ENCODE measurements at places on chromosomes 2 and 18. TPM values are rescaled to one million over a fixed set of nuclear protein-coding genes. Genes with fewer than 3 reads are reported as not detected.

The TMEM198 gene
- 1.9 TPM for total RNA-seq

DNA sequence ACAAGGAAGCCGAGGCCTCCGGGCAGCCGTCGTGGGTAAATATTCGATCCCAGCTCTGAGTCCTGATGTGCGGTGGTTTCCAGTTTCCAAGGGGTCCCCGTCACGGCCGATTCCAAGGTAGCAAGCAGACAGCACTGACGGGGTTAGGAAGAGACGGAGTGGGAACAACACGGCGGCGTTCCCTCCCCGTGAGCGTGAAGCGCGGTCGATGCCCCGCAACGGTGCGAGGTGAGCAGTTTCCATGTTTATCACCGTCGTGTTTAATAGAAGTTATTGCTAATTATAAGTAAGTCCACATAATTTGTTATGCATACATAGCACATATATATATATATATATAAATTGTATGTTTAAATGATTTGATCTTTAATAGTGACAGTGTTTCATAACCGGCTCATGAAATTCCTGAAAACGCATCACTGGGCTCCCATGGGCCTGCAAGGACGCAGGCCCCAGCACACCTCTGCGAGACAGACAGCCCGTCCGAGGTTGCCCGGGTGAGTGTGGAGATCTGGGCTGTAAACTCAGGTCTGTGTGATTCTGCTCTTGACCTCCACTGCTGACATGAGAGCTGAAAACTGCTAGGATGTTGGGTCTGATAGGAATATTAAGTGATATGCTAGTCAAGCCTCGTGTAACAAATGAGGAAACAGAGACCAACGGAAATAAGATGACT, 243.5 kb upstream of the SALL3 start:
- DNase-seq: no peak

GRCh38 chr2:80288576-80288975, 16.0 kb downstream of the LRRTM1 start:
- no peak for DNase-seq

- no peak for DNase-seq
These were observed 330.9 kb downstream of the RIT2 start for GRCh38 chr18:42784632-42785031.

DNA sequence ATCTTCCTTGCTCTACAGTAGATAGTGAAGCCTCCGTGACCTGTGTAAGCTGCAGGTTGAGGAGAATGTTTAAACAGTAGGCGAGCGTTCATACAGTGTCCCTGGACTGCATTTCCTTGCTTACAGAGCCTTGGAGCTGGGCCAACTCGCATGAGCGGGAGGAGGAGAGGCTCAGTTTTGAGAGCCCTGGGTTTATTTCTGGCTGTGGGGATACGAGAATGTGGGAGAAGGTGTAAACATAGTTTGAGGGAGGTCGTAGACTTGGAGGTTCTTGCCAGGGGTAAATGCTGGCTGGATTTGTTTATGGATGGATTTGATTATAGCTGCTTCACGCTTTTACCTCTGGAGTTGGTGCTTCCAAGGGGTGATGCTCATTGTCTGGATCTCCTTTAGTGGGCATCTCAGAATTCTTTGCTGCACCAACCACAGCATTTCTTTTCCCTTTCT, 20.8 kb downstream of the CRIM1 start:
- peak; percentile 39 for DNase-seq

The PMAIP1 gene
- 64.3 TPM for total RNA-seq

DNA sequence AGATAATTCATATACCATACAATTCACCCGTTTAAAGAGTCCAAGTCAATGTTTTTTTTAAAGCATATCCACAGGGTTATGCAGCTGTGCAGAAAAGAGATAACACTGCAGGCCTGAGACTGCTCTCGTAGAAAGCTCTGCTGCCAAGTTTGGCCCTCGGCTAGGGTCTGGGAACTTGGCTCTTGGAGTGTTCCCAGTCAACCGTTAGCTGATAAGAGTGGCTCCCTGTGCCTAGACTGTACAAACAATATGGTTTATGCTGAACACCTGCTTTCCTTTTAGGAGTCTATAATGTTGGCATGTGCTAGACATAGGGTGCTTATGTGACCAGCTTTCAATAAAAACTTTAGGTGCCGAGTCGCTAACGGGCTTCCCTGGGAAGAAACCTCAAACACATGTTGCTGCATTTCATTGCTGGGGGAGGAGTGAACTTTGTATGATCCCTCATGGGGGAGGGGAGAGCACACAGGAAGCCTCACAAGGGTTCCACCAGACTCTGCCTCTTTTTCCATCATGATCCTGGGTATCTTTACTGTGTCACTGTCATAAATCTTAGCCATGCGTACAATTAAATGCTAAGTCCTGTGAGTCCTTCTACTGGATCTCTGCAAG, 34.7 kb downstream of the RFX8 start:
- peak; percentile 45 for DNase-seq

The ACMSD gene
- total RNA-seq: not detected

DNA sequence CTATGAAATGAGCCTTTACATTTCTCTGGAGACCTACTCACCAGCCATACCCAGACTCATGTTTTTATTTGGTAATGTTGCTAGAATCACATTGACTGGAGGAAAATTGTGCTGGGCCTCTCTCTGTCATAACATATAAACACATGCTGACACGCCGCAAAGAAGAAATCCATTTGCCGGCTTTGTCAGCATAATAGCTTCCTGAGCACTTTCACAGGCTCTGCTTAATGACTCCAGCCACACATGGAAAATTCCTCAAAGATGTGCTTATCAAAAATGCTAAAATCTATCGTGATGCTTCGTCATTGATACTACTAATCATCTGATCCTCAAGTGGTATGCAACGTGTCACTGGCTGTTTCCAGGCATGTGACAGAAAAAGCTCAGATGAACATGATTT, 63.1 kb downstream of the RND3 start:
- no peak for DNase-seq

DNA sequence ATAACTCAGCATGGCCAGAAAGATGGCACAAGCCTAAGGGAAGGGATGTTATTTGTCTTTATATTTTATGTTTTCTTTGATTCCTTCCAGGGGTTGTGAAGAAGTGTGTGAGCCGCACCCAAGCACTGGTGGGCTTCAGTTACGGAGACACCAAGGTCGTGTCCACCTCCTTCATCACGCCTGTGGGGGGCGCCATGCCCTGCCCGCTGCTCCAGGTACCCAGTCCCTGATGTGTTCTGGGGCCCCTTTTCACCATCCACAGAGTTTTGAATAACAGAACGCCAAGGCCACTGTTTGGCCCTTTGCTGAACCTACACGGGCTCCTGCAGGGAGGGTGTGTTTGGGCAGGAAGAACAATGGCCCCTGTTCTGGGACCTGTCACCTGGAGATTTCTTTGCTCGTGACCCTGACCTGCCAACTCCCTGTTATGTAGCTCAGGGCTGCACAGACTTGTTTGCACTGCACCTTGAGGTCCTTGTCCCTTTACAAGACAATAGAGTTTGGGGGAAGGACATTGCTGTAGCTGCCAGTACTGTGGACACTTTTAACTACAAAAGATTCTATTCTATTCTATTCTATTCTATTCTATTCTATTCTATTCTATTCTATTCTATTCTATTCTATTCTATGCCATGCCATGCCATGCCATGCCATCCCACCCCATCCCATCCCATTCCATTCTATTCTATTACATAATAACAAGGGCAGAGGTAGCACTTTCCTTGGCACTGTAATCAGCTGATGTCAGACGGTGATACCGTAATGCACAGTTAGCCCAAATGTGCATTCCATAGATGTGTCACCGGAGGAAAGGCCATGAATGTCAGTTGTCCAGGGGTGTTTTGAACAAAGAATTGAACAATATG, 48.2 kb upstream of the CNGA3 start:
- DNase-seq: no peak

- no peak for DNase-seq
These were observed 2.8 kb downstream of the SNTG2 start for GRCh38 chr2:953408-953807.

- DNase-seq: no peak
These were observed 16.6 kb upstream of the CHRNA1 start for GRCh38 chr2:174780856-174781255.

GRCh38 chr2:112606547-112606946, 22.1 kb downstream of the CHCHD5 start:
- DNase-seq: no peak

GRCh38 chr2:46025676-46026075, 271.5 kb upstream of the EPAS1 start:
- DNase-seq: no peak

The SERPINB5 gene
- total RNA-seq: not detected

The OSGEPL1 gene
- total RNA-seq: 15.3 TPM

GRCh38 chr18:3704556-3705344, 254.8 kb downstream of the TGIF1 start:
- no peak for DNase-seq

GRCh38 chr2:57598551-57598950, 448.1 kb upstream of the VRK2 start:
- DNase-seq: no peak

The KCNIP3 gene
- 6.1 TPM for total RNA-seq

The IL1F10 gene
- not detected for total RNA-seq

The SERPINB13 gene
- total RNA-seq: not detected

DNA sequence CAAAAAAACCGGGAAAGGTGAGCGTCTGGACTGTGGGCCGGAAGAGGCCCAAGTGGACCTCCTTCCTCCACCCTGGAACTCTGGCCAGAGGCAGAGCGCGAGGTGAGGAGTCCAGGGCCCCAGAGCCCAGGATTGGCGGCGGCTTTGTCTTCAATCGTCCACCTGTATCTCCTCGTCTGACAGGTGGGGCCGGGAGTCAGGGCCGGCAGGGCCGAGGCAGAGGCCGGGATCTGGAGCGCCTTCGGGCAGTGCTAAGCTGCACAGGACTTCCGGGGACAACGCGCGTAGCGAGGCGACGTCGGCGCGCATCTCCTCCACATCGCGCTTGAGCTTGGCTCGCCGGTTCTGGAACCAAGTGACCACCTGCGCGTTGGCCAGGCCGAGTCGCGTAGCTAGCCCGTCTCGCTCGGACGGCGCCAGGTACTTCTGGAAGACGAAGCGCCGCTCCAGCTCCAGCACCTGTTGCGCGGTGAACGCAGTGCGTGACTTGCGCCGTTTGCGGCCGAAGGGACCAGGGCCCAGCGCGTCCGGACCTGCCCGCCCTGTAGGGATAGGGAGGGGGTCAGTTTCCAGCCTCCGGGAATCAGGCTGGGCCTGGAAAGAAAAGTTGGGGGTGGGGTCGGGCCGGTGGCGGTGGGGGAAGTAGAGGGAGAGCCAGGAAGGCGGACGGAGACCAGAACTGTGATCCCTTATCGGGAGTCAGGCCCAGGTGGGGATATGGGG, 1.5 kb downstream of the LBX2 start:
- DNase-seq: no peak

DNA sequence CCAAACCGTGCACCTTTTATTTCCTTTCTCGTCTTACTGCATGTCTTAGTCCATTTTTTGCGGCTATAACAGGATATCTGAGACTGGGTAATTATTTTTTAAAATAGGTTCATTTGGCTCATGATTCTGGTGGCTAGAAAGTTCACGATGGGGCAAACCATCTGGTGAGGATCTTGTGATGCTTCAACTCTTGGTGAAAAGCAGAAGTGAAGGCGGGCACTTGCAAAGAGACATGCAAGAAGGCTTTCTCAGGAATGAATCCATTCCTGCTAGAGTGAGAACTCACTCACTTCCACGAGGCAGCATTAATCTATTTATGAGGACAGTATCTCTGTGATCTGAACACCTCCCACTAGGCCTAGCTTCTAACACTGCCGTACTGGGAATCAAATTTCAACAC, 327.1 kb upstream of the RBMS1 start:
- DNase-seq: no peak

- peak; percentile 53 for DNase-seq
These were observed 161.2 kb upstream of the PIEZO2 start for GRCh38 chr18:11310476-11311086.

DNA sequence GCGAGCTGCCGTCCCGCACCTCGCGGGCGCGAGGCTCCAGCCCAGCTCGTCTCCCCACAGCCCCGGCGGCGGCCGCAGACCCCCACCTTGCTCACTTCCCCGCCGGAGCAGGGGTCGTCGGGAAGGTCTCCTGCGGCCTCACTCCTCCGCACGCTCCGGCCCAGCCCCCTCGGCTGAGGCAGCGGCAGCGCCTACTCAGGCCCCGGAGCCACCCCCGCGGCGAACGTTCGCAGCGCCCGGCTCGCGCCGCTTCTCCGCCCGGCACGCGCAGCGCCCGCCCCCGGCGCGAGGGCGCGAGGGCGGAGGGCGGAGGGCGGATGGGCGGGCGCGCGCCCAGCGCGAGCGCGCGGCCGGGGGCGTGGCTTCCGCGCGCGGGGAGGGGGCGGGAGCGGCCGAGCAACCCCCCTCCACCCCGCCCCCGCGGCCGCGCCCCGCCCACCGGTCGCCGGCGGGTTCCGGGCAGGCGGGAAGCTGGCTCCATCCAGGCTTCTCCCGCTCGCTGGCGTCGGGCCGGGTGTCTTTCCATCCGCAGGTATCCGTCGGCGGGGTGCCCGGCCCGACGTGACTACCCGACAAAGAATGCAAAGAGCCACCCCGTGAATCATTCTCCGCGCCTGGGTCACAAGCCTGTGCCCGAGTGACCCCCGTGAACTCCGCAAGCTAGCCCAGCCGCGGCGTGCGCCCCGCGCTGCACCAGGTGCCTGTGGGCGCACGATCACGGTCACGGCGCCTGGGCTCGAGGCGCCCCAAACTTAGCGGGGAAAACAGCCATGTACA, at the start of gene DTNB:
Gene DTNB (minus strand): TSS at position 278 of the 777 bp plus-strand sequence. CDS start 20,917 bp downstream, outside the sequence.
- peak; percentile 21 for DNase-seq

DNA sequence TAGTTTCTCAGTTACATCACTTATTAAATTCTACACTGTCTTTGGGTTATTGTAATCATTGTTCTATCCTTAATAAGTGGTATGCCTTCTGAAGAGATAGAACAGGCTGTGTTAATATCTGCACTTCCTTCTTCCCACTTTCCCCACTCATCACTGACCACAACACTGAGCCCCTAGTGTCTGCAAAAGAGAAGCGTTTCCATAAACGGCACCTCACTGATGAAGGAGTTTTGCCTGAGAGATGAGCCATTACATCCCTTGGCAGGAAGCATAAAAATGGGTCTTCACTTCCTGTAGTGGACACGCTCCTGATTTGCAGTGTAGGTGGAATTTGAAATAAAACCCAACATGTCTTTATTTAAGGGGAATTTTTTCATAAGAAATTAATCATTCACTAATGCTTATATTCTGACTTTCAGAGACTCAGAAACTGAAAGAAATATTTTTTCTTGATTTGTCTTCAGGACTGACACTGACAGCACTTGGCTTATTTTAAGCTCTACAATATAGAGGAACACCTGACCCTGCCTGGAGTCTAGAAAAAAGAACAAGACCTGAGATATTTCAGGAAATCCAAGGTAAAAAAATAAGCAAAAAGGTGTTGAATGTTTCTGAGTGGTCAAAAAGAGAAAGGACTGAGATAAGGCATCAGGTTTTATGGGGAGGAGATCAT, 275.3 kb downstream of the RAD51AP2 start:
- DNase-seq: no peak

DNA sequence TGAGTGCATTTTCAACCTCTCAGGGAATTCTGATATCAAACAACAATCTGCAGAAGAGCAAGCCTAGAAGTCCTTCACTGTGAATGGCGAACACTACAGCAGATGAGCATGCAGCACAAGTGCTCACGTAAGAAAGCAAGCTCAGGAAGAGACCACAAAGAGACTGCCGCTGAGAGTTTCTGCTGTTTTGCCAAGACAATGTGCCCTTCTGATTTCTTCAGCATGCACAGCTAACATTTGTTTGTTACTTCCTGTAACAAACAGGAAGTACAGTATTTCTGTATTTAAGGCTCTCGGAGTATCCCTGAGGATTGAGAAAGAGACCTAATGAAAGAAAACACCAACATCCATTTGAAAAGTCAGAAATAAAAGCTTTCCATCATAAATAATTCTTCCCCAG, 45.9 kb downstream of the MBOAT2 start:
- no peak for DNase-seq

- DNase-seq: no peak
These were observed 405.5 kb downstream of the MEIS1 start for GRCh38 chr2:66840321-66841002.

All from H4 (cell line).